Vein endothelial cell (primary cell): ENCODE measurements at places on chromosomes 16 and 17. TPM values are rescaled to one million over a fixed set of nuclear protein-coding genes. Genes with fewer than 3 reads are reported as not detected.

NAGS gene
- 6.9 and 11.7 TPM in 2 replicates for total RNA-seq

NPIPB8 gene
- total RNA-seq, result 0.10 and 0.33 TPM in 2 replicates

KRT34 gene
- total RNA-seq, result not detected in 2 replicates

COX10 gene
- total RNA-seq, result 18.2 and 20.9 TPM in 2 replicates

IRX6 gene
- total RNA-seq, result not detected in 2 replicates

MYH11 gene
- not detected in 2 replicates for total RNA-seq

FASN gene
- total RNA-seq, result 92.1 and 158 TPM in 2 replicates
